ENCODE measurements at places on chromosomes 2 and 18.

GRCh38 chr2:217722883-217723472 lies 279.8 kb downstream of the TNS1 start:
- DNase-seq = no peak

GRCh38 chr18:27121108-27121507 lies 64.0 kb downstream of the CHST9 start:
- no peak for DNase-seq

DNA sequence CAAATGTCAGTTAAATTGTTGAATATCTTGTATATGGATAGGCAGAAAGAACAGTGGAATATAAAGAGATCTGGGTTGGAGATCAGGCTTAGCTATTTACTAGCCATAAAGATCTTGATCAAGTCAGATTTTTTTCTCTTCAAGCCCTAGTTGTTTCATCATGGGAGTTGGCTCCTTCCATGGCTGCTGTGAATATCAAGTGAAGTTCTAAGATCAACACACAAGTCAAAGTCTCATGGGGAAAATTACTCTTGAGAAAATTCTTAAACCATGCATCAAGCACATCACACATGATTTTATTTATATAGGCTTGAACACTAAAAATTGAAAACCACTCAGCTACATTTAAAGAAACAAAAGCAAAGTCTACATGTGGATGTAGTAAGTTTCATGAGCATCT lies 79.8 kb downstream of the C1D start:
- DNase-seq = no peak

GRCh38 chr2:96324721-96325040 lies 436 bp upstream of the ITPRIPL1 start:
- no peak for DNase-seq

GRCh38 chr2:106542746-106543359 lies 55.7 kb downstream of the CD8B2 start:
- DNase-seq = no peak

- DNase-seq = no peak
These were observed 18.8 kb downstream of the HJURP start for GRCh38 chr2:233835230-233836186.

DNA sequence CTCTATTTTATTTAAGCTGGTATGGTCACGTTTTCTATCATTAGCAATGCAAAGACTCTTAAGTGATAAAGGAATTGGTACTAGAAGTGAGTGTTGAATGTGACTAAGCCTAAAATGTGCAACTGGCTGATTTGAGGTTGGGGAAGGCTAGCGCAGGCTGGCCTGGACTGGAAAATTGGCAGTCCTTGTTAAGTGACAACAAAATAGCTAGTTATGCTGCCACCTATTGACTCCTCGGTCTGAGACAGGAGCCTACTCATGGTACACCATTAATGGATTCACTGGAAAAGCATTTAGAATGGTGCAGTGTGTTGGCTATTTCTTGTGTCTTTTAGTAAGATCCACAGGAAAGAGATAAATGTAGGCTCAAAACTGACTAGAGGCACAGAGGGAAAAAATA lies 5.7 kb upstream of the WIPF1 start:
- no peak for DNase-seq

GRCh38 chr2:169683054-169683424 lies 11.2 kb downstream of the CFAP210 start:
- no peak for DNase-seq

- no peak for DNase-seq
These were observed 81.3 kb upstream of the TMEM178A start for GRCh38 chr2:39584283-39584965.

DNA sequence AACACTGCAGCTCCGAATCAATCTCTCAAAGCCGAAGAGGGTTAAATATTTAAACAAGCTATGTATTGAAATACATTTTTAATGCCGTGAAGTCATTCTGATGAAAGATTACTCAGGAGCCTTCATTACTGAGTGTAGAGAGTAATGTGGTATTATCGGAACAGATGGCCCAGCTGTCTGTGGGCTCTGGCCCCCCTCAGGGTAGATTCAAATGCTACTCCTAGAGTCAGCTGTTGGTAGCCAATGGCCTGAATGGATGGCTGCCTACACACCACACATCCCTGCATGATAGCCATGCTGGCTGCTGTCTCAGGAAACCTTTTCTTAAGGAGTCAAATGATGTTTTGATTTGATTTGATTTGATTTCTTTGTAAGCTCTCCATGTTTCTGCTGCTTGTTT lies 732.3 kb upstream of the CELF4 start:
- DNase-seq = no peak

GRCh38 chr18:61771861-61772260 lies 120.9 kb downstream of the RNF152 start:
- no peak for DNase-seq

DNA sequence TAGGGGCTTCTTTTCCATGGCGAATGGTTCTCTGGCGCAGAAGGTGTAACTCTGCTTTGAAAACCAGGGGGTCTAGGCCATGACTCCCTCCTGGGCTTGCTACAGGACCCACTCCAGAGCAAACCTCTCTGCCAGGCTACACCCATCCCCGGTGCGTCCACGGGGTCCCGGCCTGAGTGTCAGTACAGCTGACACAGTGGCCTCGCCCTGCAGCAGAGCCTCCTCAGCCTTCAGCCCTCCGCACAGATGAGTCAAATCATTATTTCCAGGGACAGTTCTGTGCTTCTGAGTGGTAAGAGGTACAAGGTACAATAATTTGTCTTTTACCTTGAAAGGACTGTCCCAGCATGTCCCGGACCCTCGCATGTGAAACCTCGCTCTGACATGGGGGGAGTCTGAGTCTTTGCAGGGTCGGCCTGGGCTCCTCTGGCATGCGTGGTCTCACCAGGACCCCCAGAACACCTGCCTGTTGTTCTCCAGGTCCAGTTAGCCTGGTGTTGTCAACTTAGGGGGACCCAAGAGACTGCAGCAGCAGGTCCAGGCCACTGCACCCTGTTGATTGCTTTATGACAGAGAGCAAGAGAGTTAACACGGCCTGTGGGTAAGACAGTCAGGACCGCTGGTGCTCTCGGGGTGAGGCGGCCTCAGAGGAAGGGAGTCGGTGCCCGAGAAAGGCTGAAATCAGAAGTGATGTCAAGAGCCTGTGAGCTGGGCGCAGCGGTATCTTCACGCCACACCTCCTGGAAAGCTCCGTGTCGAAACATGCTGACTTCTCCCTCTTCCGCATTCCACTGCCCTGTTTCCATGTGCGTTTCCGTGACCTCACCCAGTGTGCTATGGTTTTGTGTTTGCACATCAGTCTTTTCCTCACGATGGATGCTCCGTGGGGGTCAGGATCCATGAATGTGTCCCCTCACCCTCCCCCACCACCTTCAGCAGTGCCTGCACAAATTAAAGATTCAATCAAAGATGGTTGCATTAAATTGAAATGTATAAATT lies 340.1 kb downstream of the EIPR1 start:
- DNase-seq = no peak

DNA sequence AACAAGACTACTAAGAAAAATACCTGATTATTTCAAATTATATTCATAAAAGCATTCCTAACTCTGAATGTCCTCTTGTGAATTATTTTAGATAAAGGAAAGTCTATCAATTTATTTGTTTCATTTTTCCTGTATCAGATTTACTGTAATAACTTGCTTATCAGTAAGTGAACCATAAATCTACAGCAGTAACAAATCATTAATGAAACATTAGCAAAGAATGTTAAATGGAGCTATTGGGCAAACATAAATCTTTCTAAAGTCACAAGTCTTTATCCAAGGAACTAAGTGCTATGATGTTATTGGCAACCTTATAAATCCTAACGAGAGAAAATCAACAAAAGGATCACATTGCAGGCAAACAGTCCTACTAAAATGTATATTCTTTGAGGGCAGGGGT lies 897.1 kb upstream of the FSHR start:
- DNase-seq = no peak

DNA sequence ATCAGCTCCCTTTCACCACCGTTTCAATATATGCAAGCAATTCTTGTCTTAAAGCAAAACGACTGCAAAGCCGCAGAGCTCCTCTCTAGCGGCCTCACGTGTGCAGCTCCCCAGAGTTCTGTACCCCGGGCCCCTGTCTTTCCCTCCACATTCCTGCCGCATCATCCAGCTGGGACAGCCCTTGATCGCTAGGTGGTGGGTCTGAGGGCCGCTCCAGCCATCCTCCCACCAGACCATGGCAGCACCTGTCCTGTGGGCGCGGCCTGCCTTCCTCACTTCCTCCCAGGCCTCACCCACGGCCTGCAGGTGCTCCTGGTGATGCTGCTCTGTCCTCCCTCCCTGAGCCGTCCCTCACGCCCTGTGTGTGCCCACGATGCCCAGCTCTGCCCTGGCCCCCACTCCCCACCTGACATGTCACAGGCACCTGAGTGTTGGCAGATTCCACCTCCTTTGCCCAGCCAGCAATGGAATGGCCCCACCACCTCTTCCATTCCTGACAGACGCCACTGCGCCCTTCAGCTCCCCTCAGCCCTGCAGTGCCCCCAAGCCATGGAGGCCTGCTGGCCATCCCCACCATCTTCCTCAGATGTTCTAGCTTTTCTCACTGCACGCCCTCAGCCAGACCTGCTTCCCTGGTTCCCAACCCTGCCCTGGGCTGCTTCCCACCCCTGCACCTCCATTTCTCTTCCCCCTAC lies 15.3 kb upstream of the ALLC start:
- DNase-seq = no peak

All from cortex of kidney (tissue), 1 donor.